ENCODE measurements at places on chromosomes 1 and 21.

DNA sequence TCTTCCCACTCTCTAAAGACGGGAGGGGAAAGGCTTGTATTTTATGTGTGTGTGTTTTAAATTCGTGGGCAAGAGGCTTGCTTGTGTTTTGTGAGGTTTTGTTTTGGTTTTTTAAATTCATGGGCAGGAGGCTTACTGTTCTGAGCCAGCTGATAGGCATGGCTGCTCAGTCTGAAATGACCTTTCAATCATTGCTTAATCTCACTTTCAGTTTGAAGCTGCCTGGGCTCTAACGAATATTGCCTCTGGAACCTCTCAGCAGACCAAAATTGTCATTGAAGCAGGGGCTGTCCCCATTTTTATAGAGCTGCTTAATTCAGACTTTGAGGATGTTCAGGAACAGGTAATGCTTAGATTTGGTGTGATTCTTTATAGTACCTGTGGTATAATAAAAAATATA, 20.3 kb upstream of the TXLNA start:
- DNase-seq: no peak

- no peak for DNase-seq
Measured at GRCh38 chr1:218312509-218312908, 27.4 kb downstream of the RRP15 start.

DNA sequence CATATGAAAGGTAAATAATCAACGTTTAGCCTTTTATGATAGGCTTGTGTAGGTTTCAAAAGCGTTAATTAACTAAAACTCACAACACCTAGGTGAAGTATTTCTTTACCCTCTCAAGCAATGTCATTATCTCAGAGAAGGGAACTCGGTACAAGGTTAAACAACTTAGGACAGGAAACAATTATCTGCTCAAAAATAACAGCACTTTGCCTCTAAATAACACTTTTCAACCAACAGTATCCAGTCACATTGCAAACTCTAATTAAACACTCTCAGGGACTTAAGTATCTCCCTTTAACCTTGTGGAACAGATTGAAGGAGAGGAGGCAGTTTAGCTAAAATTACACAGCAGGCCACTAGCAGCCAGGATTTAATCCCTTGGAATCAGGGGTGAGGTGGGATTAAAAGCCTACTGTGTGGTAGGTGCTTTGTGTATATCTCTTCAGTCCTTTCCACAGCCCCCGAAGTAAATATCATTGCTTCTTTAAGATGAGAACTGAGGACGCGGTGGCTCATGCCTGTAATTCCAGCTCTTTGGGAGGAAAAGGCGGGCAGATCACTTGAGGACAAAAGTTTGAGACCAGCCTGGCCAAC, 5.2 kb upstream of the AKNAD1 start:
- DNase-seq: no peak

- no peak for DNase-seq
Measured at GRCh38 chr21:33856893-33857527, 58.6 kb downstream of the ATP5PO start.

GRCh38 chr1:205416322-205416721, 5.5 kb downstream of the LEMD1 start:
- no peak for DNase-seq
